ENCODE measurements at places on chromosomes 1 and 21.

GRCh38 chr1:39777306-39777705 lies 6.2 kb upstream of the OXCT2 start:
- H3K27me3 ChIP-seq = no peaks in the 10 kb centered on the region
- no peak overlapping the region for H3K27ac ChIP-seq
- H3K4me1 ChIP-seq = peaks cover 7% of the 10 kb centered on the region

- H3K27me3 ChIP-seq = peaks cover 3% of the 10 kb centered on the region
- no peak overlapping the region for H3K27ac ChIP-seq
- no peak overlapping the region for H3K4me3 ChIP-seq
- DNase-seq = no peak
- peaks cover 10% of the 10 kb centered on the region for H3K4me1 ChIP-seq
Measured at GRCh38 chr1:51217101-51217500, 19.0 kb upstream of the RNF11 start.

DNA sequence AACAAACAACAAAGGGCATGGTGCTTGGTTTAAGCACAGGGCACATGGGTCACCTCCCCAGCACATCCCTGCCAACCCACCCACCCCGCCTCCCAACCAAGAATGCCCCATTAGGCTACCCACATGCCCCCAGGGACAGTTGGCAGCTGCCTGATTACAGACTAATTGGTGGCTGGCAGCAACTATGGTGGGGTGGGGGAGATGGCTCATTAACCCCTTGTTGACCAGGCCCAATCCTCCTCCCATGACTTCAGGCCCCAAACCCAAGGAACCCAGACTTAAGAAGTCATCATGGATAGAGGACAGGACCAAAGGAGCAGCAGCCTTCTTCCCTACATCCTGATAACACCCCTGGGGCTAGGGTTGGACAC lies 1.3 kb downstream of the RIMS3 start:
- H3K36me3 ChIP-seq = no peaks in the 10 kb centered on the region
- no peak overlapping the region for H3K27ac ChIP-seq
- no peak for DNase-seq
- peaks cover 39% of the 10 kb centered on the region for H3K4me1 ChIP-seq

DNA sequence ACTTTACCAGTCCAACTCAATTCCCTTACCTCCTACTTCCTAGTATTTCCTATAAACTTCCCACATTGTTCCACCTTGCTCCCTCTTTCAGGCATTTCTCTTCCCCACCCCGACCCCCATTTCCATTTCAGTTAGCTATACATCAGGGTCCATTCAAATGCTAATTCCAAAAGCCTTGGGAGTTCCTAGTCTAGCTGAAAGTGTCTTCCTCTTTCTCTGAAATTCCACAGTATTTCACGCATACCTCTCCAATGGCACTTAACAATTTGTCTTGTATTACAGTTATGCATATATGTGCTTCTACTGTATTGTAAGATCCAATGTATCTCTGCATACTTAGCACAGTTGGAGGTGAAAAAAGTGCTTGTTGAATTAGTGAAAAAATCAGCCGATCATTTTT lies 94.9 kb downstream of the ZNF644 start:
- no peaks in the 10 kb centered on the region for H3K27me3 ChIP-seq
- DNase-seq = no peak
- H3K4me3 ChIP-seq = no peak overlapping the region

DNA sequence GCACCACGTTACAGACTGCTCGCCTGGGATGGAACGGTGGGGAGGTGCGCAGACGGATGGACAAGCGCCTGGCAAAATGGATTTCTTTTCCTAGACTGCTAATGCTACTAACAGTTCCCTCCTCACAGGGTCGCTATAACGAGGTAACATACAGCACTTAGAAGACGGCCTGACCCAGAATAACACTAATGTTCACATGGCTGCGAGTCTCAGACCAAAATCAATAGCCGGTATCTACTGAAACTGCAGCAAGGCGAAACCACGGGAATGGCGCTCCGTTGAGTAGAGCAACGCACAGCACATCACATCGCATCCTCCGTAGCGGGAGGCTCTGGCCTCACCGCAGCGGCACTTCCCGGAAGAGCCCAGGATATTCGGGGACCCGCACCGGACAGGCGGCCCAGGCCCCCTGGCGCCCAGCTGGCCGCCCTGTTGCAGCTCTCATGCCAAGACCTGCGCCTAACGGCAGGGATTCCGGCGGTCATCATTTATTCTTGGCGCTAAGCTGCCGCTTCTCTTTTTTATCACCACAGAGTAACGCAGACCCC lies 46.6 kb downstream of the VPS26C start:
- peaks cover 28% of the 10 kb centered on the region for H3K4me1 ChIP-seq
- H3K27me3 ChIP-seq = no peaks in the 10 kb centered on the region
- H3K36me3 ChIP-seq = peaks cover 26% of the 10 kb centered on the region
- peak overlapping the region; percentile 88 for H3K27ac ChIP-seq
- H3K4me3 ChIP-seq = peak overlapping the region; percentile 91
- no peak for DNase-seq

DNA sequence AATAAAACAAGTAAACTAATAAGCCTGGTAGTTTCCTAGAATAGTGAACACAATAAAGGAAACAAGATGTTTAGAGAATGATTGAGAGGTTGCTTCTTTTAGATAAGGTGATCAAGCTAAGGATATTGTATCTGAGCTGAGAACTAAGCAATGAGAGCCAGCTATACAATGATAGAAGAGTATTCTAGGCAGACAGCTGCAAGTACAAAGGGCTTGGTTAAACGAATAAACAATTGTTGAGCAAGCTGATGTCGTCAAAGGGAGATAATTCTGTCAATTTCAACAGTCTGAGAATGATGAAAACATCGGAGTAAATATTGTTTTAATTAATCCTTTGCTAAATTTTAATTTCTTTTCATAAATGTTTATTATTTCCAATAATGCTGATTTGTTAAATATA lies 5.5 kb upstream of the FH start:
- no peaks in the 10 kb centered on the region for H3K4me1 ChIP-seq
- no peak for DNase-seq
- no peaks in the 10 kb centered on the region for H3K27me3 ChIP-seq
- no peak overlapping the region for H3K27ac ChIP-seq
- H3K36me3 ChIP-seq = no peaks in the 10 kb centered on the region

DNA sequence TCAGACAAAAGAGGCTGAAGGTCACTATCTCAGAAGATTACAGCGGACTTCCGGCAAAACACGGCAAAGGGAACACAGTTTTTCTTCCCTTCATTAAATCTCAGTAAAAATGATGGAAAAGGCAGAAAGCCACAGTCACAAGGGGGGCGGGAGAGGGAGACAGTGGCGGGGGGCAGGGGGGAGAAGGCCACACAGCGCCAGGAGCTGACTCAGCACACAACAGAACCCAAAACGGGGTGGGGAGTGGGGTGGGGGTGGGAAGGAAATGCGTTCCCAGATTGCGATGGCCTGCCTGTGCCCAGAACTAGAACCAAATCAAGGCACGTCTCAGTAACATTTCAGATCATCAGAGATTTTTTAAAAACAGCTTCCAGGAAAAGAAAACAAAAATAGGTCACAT lies 13.4 kb downstream of the CFAP74 start:
- H3K36me3 ChIP-seq = no peaks in the 10 kb centered on the region
- H3K4me1 ChIP-seq = no peaks in the 10 kb centered on the region
- H3K27me3 ChIP-seq = peaks cover 11% of the 10 kb centered on the region
- no peak overlapping the region for H3K27ac ChIP-seq
- H3K4me3 ChIP-seq = no peak overlapping the region

All from activated B cell treated with CpG ODN at 0.5 μM for 24 hours (primary cell).